ENCODE measurements at places on chromosomes 13 and 19.

GRCh38 chr13:103238441-103238840, 172.2 kb upstream of the SLC10A2 start:
- no peak for DNase-seq
- H3K27me3 ChIP-seq = no peaks in the 10 kb centered on the region
- H3K36me3 ChIP-seq = no peaks in the 10 kb centered on the region
- H3K27ac ChIP-seq = no peak overlapping the region
- H3K4me3 ChIP-seq = no peak overlapping the region

GRCh38 chr13:30109471-30110135, 197.7 kb downstream of the KATNAL1 start:
- H3K4me3 ChIP-seq = no peak overlapping the region
- H3K4me1 ChIP-seq = peaks cover 3% of the 10 kb centered on the region
- no peak for DNase-seq
- no peaks in the 10 kb centered on the region for H3K27me3 ChIP-seq
- no peaks in the 10 kb centered on the region for H3K36me3 ChIP-seq

- peaks cover 6% of the 10 kb centered on the region for H3K4me1 ChIP-seq
- no peaks in the 10 kb centered on the region for H3K36me3 ChIP-seq
- peak overlapping the region; percentile 52 for H3K27ac ChIP-seq
- no peaks in the 10 kb centered on the region for H3K27me3 ChIP-seq
- DNase-seq = no peak
Measured at GRCh38 chr13:97234742-97235141, 12.6 kb downstream of the MBNL2 start.

DNA sequence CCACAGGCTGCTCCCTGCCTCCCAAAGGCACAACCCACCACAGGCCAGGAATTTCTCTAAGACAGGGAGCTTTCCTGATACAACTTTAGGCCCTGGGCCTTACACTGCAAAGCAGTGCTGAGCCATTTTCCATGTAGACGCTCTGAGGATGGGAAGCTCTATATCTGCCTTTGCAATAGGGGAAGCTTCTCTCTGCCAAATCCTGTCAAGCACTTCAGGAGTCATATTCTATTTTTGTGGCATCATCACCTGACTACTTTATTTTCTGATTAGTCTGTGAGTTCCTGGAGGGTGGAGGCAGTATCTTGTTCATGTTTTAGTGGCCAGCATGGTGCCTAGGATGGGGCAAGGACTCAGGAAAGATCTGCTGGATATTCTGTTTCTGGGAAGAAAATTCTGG, 382.0 kb downstream of the ZNF536 start:
- H3K4me1 ChIP-seq = no peaks in the 10 kb centered on the region
- no peaks in the 10 kb centered on the region for H3K27me3 ChIP-seq
- no peak overlapping the region for H3K4me3 ChIP-seq
- no peak for DNase-seq
- H3K27ac ChIP-seq = no peak overlapping the region

- no peaks in the 10 kb centered on the region for H3K27me3 ChIP-seq
- no peak overlapping the region for H3K4me3 ChIP-seq
- H3K4me1 ChIP-seq = no peaks in the 10 kb centered on the region
- no peak overlapping the region for H3K27ac ChIP-seq
- DNase-seq = no peak
Measured at GRCh38 chr13:57704031-57704430, 72.5 kb downstream of the PCDH17 start.

DNA sequence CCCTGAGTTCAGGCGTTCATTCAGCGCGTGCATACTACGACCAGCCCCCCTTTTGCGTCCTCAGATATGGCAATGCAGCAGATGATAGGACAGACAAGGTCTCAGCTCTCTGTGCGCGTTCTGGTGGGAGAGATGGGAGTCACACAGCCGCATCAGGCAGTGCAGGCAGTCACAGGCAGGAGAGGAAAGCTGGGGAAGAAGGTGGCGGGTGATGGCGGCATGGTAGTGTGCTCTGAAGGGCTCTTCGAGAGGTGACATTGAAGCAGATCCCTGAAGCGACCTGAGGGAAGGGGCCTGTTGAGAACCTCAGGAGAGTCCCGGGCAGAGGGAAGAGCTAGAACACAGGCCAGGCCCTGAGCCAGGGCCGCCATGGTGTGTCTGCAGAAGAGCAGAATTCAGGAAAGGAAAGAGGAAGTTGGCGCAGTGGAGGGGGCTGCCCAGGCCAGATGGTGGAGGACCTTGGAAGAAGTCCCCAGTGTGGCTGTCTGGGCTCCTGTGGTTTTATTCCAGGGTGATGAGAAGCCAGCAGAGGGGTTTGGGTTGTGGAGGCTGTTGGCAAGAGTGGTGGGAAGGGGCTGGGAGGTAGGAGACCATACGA, 3.5 kb downstream of the USF2 start:
- no peak overlapping the region for H3K27ac ChIP-seq
- no peaks in the 10 kb centered on the region for H3K27me3 ChIP-seq
- H3K36me3 ChIP-seq = no peaks in the 10 kb centered on the region
- H3K4me1 ChIP-seq = no peaks in the 10 kb centered on the region
- H3K4me3 ChIP-seq = no peak overlapping the region

GRCh38 chr19:13441810-13442512, 64.3 kb downstream of the CACNA1A start:
- no peak overlapping the region for H3K27ac ChIP-seq
- H3K4me3 ChIP-seq = no peak overlapping the region
- H3K4me1 ChIP-seq = no peaks in the 10 kb centered on the region
- no peak for DNase-seq
- H3K36me3 ChIP-seq = no peaks in the 10 kb centered on the region

- H3K4me3 ChIP-seq = no peak overlapping the region
- H3K4me1 ChIP-seq = peaks cover 11% of the 10 kb centered on the region
- no peak overlapping the region for H3K27ac ChIP-seq
Measured at GRCh38 chr19:41924151-41925145, 3.8 kb downstream of the ERFL start.

- H3K36me3 ChIP-seq = no peaks in the 10 kb centered on the region
- H3K4me1 ChIP-seq = no peaks in the 10 kb centered on the region
- no peak overlapping the region for H3K4me3 ChIP-seq
- no peak overlapping the region for H3K27ac ChIP-seq
Measured at GRCh38 chr19:46339446-46339845, 7.4 kb upstream of the PPP5C start.
